ENCODE measurements at places on chromosomes 2 and 18.

DNA sequence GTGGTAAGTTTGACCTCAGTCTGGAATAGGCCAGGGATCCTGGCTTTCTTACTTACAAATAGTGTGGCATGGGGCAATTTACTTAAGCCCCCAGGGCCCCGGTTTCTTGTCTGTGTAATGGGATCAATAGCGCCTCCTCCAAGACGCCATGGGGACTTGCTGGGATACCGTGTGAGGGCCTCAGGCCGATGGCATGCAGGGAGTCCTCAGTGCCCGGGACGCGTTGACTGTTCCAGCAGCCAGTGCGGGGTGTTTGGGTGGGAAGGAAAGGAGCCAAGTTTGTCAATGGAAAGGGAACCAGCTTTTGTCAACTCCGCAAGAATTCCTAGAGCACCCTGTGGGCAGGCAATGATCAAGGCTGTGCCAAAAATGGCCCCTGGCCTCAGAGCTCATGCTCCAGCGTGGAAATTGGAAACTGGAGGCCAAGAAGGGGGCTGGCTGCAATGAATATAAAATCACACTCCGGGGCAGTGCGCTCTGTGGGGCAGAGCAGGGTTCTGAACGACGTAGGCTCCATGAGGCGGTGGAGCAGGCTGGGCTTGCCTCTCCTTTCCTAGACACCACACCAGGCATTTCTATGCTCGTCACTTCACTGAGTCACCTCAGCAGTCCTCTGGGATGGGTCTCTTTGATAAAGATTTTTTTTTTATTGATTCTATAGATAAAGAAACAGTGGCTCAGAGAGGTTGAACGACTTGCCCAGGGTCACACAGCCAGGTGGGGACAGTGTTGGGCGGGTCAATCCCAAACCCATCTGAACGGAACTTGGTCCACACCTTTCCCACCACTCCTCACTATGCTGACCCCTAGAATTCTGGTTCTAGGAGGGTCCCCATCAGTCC is 56.7 kb upstream of the ASAP2 start:
- DNase-seq: no peak

- no peak for DNase-seq
Observed at GRCh38 chr2:200525066-200525465, 941 bp upstream of the SGO2 start.

DNA sequence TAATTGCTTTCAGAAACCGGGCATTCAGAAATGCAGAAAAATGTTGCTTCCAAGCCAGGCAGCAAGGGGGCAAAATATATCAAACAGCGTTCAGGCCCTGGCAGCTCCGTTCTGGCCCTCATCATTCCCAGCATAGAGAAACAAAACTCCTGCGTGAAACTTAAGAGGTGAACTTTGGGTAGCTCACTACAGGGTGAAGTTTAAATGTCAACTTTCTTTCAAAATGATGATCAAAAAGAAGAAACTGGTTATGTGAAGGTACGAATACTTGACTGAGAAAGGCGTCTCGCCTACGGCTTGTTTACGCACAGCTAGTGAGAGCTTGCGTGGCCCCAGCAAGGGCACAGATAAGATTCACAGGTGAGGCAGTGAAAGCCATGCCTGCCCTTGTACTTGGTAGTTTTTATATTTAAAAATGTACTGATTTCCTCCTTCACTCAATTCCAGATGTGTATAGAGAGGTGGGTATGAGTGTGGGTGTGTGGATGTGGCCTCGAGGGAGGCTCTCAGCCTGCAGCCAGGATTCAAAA is 127.5 kb downstream of the NFATC1 start:
- DNase-seq: peak; percentile 80

DNA sequence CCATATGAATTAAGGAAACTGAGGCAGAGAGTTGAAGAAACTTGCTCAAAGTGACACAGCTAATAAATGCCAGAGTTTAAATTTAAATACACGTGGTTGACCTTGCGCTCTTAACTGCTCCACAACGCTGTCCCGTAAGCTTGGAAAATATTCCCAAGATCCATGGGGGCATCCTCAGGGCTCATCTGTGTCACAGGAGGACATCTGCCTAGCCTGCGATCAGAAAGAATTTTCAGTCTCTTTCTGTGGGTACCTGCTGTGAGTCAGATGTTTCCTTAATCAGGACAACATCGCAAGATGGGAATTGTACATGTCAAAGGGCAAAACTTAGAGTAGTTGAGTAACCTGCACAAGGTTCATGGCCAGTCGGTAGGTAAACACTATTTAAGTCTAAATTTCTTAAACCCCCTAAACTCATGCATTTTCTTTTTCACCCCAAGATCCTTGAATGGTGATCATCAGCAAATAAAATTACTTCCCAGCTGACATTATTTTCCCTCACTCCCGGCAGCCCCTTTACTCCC is 1.4 kb downstream of the CMPK2 start:
- DNase-seq: no peak

- no peak for DNase-seq
Observed at GRCh38 chr2:223460774-223461211, 141.4 kb downstream of the SCG2 start.
